ENCODE measurements at places on chromosomes 6 and 20.

DNA sequence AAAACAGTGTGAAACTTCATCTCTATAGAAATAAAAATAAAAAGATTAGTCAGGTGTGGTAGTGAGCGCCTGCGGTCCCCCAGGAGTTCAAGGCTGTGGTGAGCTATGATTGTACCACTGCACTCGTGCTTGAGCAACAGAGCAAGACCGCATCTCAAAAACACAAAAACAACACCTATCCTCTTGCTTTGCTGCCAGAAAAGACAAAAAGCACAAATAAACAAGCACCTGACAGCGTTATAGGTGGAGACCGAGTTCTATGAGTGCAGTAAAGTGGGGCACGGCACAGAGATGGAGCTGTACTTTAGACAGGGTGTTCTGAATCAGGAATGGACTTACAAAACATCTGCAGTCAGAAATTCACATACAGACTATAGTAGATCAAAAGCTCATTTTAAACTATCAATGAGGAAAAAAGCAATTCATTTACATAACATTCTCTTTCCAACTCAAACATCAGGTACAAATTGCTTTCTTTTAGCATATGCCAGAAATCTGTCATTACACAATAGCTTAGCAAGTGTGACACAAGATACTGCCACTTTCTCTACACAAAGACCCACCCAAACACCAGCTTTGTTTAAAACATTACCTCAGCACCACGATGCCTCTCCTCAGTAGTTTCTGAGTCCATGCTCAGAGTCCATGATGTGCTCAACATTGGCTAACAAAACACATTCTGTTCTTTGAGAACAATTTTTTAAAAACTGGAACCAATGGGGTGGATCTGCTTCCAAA, 10.1 kb downstream of the EZR start:
- no peak for DNase-seq

DNA sequence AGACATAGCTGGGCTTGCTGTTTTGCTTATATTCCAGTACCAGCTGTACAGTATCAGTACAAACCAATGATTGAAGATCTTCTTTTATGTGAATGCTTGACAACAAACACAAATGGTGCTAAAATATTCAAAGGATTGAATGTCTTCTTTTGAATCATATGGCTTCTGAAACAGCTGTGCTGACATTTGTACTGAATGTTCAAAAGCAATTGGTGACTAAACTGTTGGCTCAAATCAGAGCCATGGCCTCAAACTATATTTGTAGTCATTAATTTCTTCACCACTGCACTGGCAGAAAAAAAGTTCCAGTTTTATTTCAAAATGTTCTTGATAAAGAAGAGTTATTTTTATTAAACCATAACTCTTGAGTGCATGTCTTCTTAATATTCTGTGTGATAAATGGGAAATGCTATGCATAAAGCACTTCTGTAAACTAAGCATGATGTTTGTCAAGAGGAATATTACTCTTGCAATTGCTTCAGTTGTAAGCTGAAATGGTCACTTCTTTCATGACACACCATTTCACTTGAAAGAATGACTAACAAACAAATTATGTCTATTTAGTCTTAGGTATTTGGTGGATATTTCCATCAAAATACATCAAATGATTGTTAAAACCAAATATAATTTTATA, 45.9 kb upstream of the CENPW start:
- DNase-seq: no peak

DNA sequence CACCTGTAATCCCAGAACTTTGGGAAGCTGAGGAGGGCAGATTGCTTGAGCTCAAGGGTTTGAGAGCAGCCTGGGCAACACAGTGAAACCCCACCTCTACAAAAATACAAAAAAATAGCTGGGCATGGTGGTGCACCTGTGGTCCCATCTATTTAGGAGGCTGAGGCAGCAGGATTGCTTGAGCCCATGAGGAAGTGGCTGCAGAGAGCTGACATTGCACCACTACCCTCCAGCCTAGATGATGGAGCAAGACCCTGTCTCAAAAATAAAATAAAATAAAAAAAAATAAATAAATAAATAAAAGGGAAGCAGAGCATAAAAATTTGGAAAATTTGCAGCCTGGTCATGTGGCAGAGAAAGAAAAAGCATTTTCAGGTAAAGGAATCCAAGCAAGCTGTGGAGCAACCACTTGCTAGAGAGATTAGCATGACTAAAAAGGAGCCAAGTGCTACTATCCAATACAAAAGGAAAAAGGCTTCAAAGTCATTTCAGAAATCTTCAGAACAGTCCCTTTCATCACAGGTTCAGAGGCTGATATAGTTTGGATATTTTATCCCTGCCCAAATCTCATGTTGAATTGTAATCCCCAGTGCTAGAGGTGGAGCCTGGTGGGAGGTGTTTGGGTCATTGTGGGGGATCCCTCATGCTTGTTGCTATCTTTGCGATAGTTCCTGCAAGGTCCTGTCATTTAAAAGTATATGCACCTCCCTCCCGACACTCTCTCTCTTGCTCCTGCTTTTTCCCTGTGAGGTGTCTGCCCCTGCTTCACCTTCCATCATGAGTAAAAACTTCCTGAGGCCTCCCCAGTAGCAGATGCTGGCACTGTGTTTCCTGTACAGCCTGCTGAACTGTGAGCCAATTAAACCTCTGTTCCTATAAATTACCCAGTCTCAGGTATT, 11.2 kb upstream of the TTK start:
- no peak for DNase-seq

DNA sequence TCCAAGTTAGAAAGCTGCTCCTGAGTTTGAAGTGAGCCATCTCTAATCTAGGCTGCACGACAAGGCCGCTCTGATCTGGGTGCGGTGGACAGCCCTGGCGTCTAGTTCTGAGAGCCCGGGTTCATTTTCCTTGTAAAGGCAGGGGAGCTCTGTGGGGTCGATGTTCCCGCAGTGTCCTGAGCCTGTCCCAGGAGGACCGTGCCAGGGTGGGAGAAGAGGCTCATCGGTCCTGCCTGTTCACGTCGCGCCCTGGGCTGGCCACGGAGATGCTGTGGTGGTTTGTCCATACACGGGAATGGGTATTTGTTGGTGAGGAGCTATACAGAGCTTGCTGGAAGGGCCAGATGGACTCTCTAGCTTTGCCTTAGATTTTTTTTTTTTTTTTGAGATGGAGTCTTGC, 27.0 kb downstream of the PSMG4 start:
- no peak for DNase-seq

DNA sequence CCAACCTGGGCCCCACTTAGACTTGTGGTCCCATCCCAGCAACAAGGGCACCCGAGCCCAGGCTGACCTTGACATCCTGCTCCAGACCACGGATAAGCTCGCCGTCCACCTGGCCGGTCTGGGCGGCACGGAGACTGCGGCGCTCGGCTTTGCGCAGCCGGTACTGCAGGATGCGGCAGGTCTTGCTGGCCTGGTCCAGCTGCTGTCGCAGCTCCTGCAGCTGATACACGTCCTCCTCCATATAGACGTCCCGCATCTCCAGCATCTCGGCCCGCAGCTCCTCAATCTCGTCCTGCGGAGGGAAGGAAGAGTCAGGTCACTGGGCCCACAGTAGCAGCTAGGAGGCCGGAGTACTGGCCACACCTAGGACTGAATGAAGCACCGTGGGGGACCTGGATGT, 36.8 kb upstream of the TLDC2 start:
- no peak for DNase-seq

DNA sequence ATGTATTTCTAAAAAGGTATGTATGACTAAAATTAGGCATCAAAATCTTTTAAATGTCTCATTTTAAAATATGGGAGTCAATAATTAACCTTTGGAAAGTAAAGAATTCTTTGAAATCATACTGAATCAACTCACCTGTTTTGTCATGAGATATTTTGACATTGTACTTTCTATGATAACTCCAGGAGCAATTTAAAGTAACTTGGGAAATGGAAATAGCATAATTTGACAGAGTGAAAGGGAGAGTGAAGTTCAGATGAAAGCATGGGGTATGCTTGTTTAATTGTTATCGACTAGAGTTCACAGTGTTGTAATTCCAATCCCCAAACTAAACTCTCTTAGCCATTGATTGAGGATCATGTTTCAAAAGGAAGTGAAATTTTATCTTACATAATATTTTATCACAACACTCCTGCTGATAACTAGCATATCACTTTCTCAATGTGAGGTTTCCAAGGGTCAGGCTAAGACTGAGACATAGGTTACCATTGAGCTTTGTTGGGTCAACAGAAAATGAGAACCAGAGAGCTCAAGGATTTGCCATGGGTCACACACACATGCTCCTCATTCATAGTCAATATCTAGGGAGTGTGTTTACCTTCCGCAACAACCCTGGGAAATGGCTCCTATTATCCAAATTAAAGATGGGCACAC, 2.3 kb downstream of the GSTA1 start:
- DNase-seq: no peak

- DNase-seq: no peak
Observed at GRCh38 chr20:49603209-49603627, 35.3 kb upstream of the PTGIS start.

All from kidney epithelial cell (primary cell).